ENCODE measurements at places on chromosomes 4 and X. TPM values are rescaled to one million over a fixed set of nuclear protein-coding genes. Genes with fewer than 3 reads are reported as not detected.

DNA sequence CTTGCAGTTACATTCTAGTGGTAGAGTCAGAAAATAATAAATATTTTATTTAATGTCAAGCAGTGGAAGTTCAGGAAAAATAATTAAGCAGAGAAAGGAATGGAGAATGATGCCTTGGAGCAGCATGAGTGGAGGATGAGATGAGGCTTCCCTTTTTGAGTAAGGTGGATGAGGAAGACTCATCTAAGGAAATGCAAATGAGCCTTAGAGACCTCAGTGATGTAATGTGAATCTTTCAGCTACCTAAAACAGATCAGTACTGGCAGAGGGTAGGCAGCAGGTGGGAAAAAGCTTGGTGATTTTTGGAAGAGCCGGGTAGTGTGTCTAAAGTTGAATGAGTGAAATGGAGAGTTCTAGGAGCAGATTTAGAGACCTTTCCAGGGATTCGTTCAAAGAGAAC lies 118.2 kb downstream of the GRID2 start:
- no peak for DNase-seq

DNA sequence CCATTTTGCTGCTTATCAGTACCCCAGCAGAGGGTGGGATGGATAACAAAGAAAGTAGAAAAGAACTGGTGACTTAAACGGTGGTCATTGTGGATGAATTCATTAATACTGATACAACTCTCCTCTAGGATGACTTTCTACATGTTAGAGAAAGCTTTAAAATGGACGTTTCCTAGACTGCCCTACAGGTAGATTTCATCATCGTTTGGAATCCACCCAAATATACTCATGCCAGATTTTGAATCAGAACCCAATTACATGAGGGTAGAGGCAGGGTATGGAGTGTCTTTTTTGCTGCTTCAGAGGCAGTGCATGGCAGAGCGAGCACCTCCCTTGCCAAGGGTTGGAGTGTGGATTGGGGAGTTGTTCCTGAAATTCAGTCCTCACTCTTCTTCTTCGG lies 13.3 kb upstream of the ANTXR2 start:
- DNase-seq = no peak

- DNase-seq = no peak
Measured at GRCh38 chrX:39946822-39947221, 150.9 kb downstream of the BCOR start.

DNA sequence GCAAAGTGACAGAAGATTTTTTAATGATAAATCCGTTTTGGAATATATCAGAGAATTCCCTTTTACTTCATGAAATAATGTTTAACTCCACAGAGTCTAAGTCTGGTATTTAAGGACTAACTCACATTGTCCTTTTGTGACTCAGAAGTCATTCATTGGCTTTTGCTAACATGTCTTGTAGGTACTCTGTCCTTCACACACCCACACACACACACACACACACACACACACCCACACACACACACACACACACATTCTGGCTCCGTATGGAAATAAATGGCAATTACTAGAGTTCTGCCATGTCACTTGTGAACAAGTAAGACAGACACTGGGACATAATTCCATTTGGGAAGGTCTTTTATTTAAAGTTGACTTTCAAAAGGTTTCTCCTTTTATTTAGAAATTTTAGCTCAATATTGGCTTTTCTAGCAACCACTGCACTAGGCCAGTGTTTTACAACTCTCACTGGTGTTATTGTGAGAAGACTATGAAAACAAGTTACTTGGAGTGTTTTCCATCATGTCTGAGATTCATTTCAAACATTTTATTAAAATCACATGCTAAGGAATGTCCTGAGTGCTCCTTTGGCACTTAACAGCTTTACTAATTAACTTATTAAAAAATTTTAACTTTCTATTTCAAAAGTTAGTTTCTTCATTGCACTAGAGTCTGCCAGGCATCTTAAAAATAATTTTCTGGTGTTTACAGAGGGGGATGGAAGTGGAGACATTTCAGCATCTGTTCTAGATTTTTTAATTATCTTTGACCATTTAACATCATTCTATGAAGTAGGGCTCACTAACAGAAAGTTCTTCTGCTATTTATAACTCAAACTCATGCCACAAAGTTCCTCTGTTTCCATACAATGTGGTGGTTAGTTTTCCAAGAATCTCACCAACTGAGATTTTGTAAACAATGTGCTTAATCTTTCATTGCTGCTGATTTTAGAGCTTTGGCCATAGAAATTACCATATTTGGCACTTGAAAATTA lies 240.3 kb upstream of the GPC4 start:
- no peak for DNase-seq

GRCh38 chr4:78737035-78737434 lies 39.1 kb upstream of the BMP2K start:
- no peak for DNase-seq

DNA sequence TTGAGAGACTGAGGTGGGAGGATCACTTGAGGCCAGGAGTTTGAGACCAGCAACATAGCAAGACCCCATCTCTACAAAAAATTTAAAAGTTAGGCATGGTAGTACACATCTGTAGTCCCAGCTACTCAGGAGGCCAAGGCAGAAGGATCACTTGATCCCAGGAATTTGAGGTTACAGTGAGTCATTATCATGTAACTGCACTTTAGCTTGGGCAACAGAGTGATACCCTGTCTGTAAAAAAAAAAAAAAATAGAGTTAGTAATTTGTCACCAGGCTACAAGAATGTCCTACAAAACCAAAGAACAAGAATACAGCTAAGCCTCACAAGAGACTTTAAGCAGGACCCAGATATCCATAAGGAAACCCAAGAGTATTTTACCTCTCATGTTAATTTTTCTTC lies 27.0 kb upstream of the RAB28 start:
- no peak for DNase-seq

The AP1S2 gene
- total RNA-seq = 18.5 TPM

DNA sequence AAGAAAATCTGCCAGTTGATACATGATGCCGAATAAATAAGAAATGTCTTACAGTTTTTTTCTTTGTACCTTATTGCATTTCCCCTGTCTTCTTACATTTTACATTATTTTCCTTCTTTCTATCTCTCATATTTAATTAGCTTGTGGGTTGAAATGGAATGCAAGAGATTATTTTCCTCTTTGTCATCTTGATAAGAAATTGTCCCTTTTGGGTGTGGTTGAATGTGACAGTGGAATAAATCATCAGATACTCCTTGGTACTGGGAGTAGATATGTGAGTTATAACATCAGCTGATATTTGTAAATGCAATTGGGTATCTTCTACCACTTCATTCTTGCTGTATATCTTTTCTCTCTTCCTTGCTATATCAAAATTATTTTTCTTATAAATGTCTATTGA lies 997.4 kb downstream of the RAPGEF2 start:
- no peak for DNase-seq

- no peak for DNase-seq
Measured at GRCh38 chrX:8692871-8693270, 39.1 kb downstream of the ANOS1 start.

The SLC26A1 gene
- total RNA-seq = not detected

- DNase-seq = no peak
Measured at GRCh38 chr4:156800463-156800862, 171.1 kb downstream of the PDGFC start.

- DNase-seq = no peak
Measured at GRCh38 chr4:185142564-185142911, 528 bp upstream of the SLC25A4 start.

The XAGE1A gene
- total RNA-seq = not detected

The TMPRSS11F gene
- total RNA-seq = 17.9 TPM

GRCh38 chr4:56658528-56658927 lies 22.6 kb downstream of the HOPX start:
- no peak for DNase-seq

Measured in lower leg skin (tissue), 4 donors.